Cardiac muscle cell (in vitro differentiated cells and primary cell): ENCODE measurements at places on chromosomes 6 and 20.

DNA sequence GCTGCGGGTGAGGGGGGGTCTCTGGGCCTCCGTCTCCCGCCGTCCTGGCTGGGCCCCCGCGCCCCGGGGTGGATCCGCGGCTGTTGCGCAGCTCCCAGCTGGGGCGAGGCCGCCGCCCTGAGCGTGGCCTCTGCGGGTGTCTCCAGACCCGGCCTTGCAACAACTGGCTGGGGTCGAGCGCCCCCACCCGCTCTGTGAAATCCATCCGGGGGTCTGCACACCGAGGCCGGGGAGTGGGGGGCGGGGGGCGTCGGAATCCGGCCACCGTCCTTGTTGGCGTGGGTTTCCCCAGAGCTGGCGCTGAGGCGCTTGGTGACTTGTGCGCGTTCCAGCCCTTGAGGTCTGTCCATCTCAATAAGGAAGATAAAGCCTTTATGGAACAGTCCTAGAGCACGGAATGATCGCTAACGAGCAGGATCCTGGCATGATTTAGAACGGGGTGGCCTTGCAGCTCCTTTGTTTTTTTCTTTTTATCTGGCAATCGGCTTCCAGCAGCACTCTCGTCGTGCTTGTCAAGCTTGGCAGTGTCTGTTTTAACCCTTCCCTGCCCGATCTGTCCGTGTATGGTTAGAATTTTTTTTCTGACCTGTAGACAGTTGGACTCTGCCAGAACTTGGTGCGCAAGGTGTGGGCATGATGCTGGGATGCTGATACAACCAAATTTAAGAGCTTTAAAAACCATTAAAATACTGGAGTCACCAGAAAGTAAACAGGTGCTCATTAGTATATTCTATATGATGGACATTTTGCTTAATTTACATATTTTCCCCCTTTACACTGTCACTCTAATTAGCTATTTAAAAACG lies 675 bp downstream of the DSTN start:
- DNase-seq: peak; percentile 55

DNA sequence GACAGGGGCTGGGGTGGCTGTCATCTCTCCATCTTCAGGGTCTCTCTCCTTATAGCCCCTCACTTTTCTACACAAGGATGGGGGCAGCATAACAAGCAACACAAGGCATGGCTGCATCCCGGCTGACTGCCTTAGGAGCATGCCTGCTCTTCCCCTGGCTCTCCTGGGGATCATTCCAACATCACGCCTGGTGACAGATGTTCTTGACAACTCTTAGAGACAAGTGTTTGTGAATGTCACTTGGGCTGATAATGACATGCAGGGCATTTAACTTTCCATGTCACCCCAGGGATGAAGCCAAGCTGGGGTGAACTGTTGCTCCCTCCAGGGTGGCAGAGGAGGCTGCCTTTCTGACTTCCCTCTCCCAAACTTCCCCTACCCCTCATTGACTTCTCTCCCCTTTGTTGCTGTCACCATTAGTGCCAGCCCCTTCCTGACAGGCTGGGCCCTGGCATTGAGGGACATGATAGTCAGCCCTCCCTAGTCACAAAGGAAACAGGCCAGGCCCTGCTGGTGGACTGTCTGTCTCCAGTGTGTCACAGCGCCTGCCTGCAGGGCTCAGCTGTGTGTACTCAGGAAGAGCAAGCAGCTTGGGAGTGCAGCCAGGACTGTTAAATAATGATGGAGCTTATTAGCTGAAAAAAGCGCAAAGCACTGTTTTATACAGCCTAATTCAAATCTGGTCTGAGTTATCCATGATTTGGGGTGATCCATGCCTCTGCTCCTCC lies 161.8 kb downstream of the LRFN2 start:
- DNase-seq: no peak

GRCh38 chr6:135149376-135149775 lies 31.7 kb upstream of the MYB start:
- no peak for DNase-seq

DNA sequence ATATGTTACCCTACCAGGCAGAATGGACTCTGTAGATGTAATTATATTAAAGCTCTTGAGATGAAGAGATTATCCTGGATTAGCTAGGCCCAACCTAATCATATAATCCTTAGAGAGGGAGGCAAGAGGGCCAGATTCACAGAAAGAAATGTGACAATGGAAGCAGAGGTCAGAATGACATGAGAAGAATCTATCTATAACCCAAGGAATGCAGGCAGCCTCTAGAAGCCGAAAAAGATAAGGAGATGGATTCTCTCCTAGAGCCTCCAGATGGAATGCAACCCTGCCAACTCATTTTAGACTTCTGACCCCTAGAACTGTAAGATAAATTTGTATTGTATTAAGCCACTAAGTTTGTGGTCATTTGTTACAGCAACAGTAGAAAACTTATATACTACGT lies 12.3 kb downstream of the PXT1 start:
- DNase-seq: peak; percentile 60

- no peak for DNase-seq
These were observed 237.7 kb upstream of the CITED2 start for GRCh38 chr6:139612135-139612465.

DNA sequence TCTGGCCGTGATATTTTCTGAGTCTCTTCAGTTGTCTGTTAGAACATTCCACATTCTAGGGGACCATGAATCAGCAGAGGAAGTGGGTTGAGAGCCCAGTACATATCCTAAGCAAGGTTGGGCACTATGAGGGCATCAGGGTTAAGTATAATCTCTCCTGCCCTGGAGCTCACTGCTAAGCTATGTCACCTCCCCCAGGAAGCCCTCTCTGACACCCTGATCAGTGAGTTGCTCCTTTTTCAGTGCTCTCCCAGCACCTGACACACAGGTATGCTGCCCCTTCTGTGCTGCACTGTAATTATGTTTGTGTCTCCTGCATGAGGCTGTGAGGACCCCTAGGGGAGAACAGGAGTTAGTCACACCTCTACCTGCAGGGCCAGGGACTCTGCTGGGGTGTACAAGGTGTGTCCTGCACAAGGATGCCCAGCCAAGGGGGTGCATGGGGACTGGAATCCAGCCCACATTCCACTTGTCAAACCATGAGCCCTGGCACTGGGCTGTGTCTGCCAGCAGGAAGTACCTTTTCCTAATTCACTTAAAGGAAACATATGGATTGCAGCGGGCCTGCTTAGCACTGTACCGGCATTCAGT lies 3.9 kb downstream of the RAB44 start:
- no peak for DNase-seq

- no peak for DNase-seq
These were observed 36.8 kb upstream of the SNX9 start for GRCh38 chr6:157786221-157786620.

DNA sequence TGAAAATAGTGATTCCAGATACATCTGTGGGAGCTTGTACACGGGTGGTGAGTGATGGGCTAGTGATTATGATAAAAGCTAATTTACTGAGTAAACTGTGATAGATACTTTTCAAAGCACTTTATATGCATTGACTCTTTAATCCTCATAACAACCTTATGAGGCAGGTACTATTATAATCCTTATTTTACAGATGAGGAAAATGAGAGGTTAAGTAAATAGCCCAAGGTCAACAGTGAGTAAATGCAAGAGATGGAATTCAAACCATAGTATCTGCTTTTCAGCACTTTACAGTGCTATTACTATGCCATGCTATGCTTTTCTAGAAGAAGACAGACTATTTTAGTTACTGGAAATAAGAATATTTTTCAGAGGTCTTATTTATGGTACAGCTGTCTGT lies 320.9 kb upstream of the CITED2 start:
- DNase-seq: no peak

DNA sequence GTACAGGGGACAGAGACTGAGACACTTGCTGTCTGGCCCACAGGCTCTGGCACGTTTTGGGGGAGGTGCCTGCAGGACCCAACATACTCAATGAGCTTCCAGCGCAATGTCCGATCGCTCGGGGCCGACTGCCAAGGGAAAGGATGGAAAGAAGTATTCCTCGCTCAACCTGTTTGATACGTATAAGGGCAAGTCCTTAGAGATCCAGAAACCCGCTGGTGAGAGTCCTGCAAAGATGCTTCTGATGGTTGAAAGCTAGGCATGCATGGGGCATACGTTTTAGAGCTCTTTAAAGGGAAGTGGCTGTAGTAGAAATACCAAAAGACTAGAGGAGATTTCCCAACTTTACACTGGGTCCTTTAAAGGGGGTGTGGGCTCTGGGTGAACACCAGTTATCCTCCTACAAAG lies 2.2 kb downstream of the PRRC2A start:
- no peak for DNase-seq

DNA sequence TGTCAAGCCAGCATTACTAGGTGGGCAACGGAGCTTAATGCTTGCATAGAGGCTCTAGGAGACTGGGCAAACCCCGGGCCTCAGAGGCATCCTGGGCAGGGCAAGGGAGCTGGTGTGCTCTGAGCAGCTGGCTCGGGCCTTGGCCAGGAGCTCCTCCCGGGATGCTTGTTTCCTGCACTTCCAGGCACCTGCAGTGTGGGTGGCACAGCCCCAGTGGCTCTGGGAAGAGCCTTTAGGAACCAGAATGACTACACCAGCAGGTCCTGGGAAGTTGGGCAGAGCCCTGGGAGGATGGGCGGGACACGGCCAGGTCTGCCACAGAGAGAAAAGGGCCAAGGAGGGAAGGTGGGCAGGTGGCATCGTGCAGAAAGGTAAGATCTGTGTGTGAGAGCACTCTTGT lies 80.4 kb upstream of the CD93 start:
- DNase-seq: no peak

- DNase-seq: no peak
These were observed 930.7 kb downstream of the EYS start for GRCh38 chr6:64776359-64776758.

GRCh38 chr6:91659891-91660290 lies 1073.0 kb upstream of the MAP3K7 start:
- no peak for DNase-seq

DNA sequence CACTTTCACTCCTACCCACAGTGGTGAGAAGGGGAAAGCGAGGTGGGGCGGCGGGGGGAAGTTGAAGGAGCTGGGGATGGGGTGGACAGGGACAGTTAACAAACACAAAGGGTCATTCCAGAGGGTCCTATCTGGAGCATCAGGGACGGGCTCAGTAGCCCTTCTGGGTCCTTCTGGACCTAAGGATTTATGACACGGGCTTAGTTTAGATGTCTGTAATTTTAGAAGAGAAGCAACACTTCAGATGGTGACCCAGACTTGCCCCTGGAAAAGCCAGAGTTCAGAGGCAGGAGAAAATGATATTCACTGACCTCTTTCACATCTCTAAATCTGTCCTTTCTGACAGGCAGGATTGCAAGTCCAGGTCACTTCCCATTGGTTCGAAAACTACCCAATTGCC lies 36.3 kb downstream of the PDE10A start:
- no peak for DNase-seq

DNA sequence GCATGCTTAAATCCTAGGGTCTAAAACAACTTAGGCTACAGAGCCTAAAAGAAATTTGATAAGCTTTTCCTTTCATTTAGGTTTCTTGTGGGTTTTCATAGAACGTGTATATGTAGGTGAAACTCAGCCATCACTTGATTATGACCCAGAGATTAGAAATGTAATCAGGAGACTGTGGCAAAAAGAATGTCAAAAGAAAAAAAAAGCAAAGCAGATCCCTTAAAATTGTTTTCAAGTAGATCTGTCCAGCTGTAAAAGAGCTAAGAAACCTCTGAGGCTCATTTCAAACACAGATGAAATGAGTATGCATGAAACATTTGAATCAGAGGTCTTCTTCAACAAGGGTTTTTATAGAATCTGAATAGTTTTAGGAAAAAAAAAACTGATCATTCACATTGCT lies 341.3 kb upstream of the PRDM1 start:
- DNase-seq: no peak

GRCh38 chr6:158500016-158500735 lies 59.7 kb upstream of the TMEM181 start:
- DNase-seq: no peak

- peak; percentile 60 for DNase-seq
These were observed 420.1 kb downstream of the NKAIN2 start for GRCh38 chr6:124223611-124224345.

DNA sequence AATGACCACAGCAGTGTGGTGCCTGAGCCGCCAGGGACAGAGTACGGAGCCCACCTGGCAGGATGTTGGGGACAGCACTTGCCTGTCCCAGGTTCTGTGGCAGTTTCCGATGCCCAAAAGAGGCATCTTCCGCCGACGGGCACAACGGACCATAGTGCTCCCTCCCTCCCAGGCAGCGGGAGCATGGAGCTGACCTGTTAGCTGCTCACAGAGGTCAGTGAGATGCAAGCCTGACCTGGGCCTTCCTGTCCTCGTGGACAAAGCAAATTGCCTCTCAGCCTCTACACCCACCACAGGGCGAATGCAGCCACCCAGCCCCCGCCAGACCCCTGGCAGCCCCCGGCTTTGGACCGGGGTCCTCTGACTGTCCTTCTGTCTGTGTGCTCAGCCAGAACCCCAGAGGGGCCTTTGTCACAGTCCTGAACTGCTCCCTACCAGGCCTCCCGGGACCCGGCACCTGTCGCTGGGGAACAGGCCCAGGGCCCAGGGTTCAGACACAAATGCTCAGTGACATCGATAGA lies 16.2 kb upstream of the FRMD1 start:
- no peak for DNase-seq

GRCh38 chr6:170250981-170251775 lies 39.7 kb downstream of the DLL1 start:
- no peak for DNase-seq

GRCh38 chr20:18138639-18139583 lies 1.2 kb downstream of the KAT14 start:
- no peak for DNase-seq

GRCh38 chr6:110595112-110595511 lies 118.7 kb upstream of the SLC22A16 start:
- DNase-seq: peak; percentile 34

- DNase-seq: peak; percentile 68
These were observed 41.2 kb upstream of the NHSL1 start for GRCh38 chr6:138540468-138540867.

GRCh38 chr6:25866011-25866410 lies 8.0 kb downstream of the SLC17A3 start:
- DNase-seq: no peak

DNA sequence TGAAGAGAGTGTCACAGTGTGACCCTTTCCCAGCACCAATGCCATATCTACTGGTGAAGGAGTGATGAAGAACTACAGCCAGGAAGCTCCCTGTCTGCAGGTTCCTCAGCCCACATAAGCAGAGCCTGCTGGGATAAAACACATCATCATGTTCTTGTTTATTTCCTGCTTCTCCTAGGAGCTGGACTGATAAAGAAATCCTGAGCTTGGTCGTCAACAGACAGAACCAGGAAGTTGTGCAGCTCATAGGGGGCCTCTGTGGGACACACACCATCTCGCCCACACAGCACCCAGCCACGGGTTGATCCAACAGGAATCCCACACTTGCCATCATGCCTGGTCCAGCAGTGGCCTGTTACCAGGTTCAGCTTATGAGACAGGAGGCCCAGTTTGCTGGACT lies 2.8 kb upstream of the CSTL1 start:
- DNase-seq: peak; percentile 67
